Gastrocnemius medialis (tissue), 4 donors: ENCODE measurements at places on chromosomes 1 and 21. TPM values are rescaled to one million over a fixed set of nuclear protein-coding genes. Genes with fewer than 3 reads are reported as not detected.

GRCh38 chr1:89946532-89946931 lies 48.4 kb upstream of the ZNF326 start:
- no peaks in the 10 kb centered on the region for H3K36me3 ChIP-seq
- H3K4me1 ChIP-seq = no peaks in the 10 kb centered on the region
- DNase-seq = no peak
- H3K27me3 ChIP-seq = no peaks in the 10 kb centered on the region
- H3K4me3 ChIP-seq = no peak overlapping the region

TRAF5 gene
- 0.49 TPM for total RNA-seq

GRCh38 chr1:40132383-40133311 lies 28.5 kb upstream of the RLF start:
- H3K27me3 ChIP-seq = peaks cover 37% of the 10 kb centered on the region
- DNase-seq = no peak
- H3K36me3 ChIP-seq = no peaks in the 10 kb centered on the region
- no peaks in the 10 kb centered on the region for H3K4me1 ChIP-seq

DNA sequence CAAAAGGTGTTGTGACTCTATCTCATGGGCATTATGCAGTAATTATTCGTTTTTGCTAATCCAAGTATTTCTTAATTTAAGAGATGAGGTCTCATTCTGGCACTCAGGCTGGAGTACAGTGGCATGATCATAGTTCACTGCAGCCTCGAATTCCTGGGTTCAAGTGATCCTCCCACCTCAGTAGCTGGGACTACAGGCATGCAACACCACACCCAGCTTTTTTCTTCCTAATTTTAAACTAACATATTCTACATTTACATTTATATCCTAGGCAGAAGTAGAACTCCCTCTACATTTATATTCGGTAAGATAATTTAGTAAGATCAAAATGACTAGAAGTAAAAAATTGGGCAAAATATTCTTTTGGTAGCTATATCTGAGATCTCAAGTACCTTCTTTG lies 50.5 kb upstream of the RBM34 start:
- no peaks in the 10 kb centered on the region for H3K4me1 ChIP-seq
- no peak overlapping the region for H3K4me3 ChIP-seq
- no peak overlapping the region for H3K27ac ChIP-seq

MATN1 gene
- not detected for total RNA-seq

H3-3A gene
- 289 TPM for total RNA-seq

- H3K4me3 ChIP-seq = no peak overlapping the region
- H3K27ac ChIP-seq = no peak overlapping the region
- H3K36me3 ChIP-seq = no peaks in the 10 kb centered on the region
- peaks cover 5% of the 10 kb centered on the region for H3K4me1 ChIP-seq
- DNase-seq = no peak
- no peaks in the 10 kb centered on the region for H3K27me3 ChIP-seq
These were observed 51.6 kb upstream of the ZC3H11B start for GRCh38 chr1:219664310-219665029.

INAVA gene
- total RNA-seq = not detected

GRCh38 chr1:156859523-156860112 lies 701 bp upstream of the INSRR start:
- no peaks in the 10 kb centered on the region for H3K36me3 ChIP-seq
- H3K4me1 ChIP-seq = peaks cover 10% of the 10 kb centered on the region
- peak overlapping the region; percentile 50 for H3K4me3 ChIP-seq
- DNase-seq = no peak

ELOVL1 gene
- 20.0 TPM for total RNA-seq

OR2L8 gene
- total RNA-seq = not detected

DNA sequence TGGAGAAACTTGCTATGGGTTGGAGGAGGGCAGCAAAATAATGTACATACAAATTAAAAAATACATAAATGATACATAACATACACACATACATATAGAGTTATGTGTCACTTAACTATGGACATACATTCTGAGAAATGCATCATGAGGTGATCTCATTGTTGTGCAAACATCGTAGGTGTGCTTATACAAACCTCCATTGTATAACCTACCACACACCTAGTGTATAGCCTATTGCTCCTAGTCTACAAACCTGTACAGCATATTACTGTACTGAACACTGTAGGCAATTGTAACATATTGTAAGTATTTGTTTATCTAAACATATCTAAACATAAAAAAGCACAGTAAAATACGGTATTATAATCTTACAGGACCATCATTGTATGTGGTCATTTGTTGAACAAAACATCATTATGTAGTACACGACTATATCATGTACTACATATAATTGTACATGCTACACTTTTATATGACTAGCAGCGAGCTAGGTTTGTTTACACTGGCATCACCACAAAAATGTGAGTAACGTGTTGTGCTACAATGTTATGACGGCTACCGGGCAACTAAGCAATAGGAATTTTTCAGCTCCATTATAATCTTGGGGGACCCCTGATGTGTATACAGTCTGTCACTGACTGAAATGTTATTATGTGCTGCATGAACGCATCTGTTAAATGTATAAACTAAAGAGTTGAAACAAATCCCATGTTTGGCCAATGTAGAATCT lies 35.5 kb downstream of the ITGB3BP start:
- no peak overlapping the region for H3K27ac ChIP-seq
- DNase-seq = no peak
- no peaks in the 10 kb centered on the region for H3K36me3 ChIP-seq
- H3K4me3 ChIP-seq = no peak overlapping the region

GRCh38 chr1:8844501-8845006 lies 27.1 kb upstream of the RERE start:
- H3K4me1 ChIP-seq = peaks cover 29% of the 10 kb centered on the region
- peak; percentile 70 for DNase-seq
- no peaks in the 10 kb centered on the region for H3K27me3 ChIP-seq
- H3K4me3 ChIP-seq = no peak overlapping the region

FAM3B gene
- not detected for total RNA-seq

DNA sequence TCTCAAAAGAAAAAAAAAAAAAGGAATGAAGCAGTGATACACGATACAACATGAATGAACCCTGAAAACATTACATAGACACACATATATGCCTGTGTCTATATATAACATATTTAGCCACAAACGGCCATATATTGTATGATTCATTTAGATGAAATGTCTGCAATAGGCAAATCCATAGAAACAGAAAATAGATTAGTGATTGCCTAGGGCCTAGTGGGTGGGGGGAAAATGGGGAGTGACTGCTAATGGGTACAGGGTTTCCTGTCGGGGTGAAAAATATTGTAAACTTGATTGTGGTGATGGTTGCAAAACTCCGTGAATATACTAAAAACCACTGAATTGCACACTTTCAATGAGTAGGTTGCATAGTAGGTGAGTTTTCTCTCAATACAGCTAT lies 6.0 kb upstream of the H6PD start:
- H3K4me3 ChIP-seq = no peak overlapping the region
- no peaks in the 10 kb centered on the region for H3K27me3 ChIP-seq
- DNase-seq = no peak
- peaks cover 18% of the 10 kb centered on the region for H3K4me1 ChIP-seq

- H3K27me3 ChIP-seq = no peaks in the 10 kb centered on the region
- DNase-seq = no peak
- peaks cover 8% of the 10 kb centered on the region for H3K36me3 ChIP-seq
- H3K4me1 ChIP-seq = peaks cover 54% of the 10 kb centered on the region
These were observed 1.8 kb upstream of the CKS1B start for GRCh38 chr1:154972517-154973343.

TIAM1 gene
- total RNA-seq = 3.5 TPM

CYP4Z1 gene
- total RNA-seq = 0.49 TPM

DNA sequence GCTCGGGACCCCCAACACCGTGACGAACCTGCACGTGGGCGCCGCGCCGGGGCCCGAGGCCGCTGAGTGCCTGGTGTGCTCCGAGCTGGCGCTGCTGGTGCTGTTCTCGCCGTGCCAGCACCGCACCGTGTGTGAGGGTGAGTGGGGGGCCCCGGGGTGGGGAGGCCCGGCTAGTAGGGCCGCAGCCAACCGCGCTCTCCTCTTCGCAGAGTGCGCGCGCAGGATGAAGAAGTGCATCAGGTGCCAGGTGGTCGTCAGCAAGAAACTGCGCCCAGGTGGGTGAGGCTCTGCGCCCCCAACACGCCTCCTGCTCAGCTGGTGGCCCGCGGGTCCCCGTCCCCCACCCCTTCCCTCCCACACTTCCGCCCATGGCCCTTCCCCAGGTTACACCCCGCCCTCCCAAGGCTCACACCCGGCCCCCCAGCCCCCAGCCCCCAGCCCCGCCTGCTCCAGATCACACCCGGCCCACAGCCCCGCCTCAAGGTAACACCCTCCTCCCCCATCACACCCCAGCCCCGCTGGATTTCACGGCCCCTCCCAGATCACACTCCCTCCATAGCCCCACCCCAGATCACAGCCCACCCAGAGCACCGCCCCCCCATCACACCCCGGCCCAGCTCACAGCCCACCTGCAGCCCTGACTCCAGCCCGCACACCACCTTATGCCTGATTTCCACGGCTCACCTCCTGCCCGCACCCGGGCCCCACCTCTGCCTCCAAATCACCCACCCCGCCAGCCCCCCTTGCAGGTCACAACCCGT lies 2.4 kb upstream of the MMP23B start:
- peaks cover 3% of the 10 kb centered on the region for H3K27me3 ChIP-seq
- no peaks in the 10 kb centered on the region for H3K4me1 ChIP-seq
- no peak overlapping the region for H3K4me3 ChIP-seq
- H3K36me3 ChIP-seq = peaks cover 18% of the 10 kb centered on the region

GRCh38 chr1:155873860-155874259 lies 14.5 kb downstream of the SYT11 start:
- H3K27me3 ChIP-seq = no peaks in the 10 kb centered on the region
- H3K36me3 ChIP-seq = no peaks in the 10 kb centered on the region
- DNase-seq = no peak
- H3K4me1 ChIP-seq = no peaks in the 10 kb centered on the region
- H3K27ac ChIP-seq = no peak overlapping the region

DNA sequence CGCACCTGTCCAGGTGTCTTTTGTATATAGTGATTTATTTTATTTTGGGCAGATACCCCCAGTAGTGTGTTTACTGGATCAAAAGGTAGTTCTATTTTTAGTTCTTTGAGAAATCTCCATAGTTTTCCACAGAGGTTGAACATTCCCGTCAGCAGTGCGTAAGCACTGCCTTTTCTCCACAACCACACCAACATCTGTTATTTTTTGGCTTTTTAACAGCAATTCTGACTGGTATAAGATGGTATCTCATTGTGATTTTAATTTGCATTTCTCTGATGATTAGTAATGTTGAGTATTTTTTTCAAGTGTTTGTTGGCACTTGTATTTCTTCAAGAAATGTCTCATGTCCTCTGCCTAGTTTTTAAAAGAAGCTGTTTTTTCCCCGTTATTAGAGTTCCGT lies 39.2 kb downstream of the FOXJ3 start:
- DNase-seq = no peak
- no peak overlapping the region for H3K4me3 ChIP-seq
- no peaks in the 10 kb centered on the region for H3K4me1 ChIP-seq
- H3K27ac ChIP-seq = no peak overlapping the region
- peaks cover under 1% of the 10 kb centered on the region for H3K36me3 ChIP-seq

DNA sequence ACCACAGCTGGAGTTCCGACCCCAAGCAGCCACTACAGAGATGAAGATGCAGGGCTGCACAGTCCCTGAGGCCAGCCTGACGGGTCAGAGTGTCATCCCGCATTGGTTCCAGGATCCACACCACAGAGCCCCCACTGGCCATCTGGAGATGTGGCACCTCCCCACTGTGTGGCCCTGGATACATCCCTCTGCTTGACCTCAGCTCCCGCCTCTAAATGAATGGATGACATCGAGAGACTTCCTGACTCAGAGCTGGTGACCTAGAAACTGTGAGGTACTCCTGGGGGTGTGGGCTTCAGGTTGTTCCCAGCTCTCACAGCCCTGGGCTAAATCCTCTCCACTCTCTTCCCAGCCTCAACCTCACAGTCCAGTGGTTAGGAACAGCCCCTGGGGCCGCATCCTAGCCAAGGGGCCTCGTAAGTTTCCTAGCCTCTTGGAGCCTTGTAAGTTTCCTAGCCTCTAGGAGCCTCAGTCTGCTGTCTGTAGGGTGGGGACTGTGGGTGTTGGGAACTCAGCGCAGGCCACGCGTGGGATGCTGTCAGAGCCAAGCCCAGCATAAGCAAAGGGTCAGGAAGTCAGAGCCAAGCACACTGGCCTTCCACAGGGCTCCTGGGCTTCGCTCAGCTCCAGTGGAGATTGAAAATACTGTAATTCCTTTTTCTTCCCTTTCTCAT lies 87.5 kb upstream of the RUNX3 start:
- H3K4me1 ChIP-seq = peaks cover 3% of the 10 kb centered on the region
- no peaks in the 10 kb centered on the region for H3K27me3 ChIP-seq
- H3K36me3 ChIP-seq = no peaks in the 10 kb centered on the region
- no peak overlapping the region for H3K27ac ChIP-seq
- no peak overlapping the region for H3K4me3 ChIP-seq

RHD gene
- not detected for total RNA-seq

GRCh38 chr1:246333855-246334254 lies 173.2 kb downstream of the SMYD3 start:
- H3K36me3 ChIP-seq = no peaks in the 10 kb centered on the region

DNA sequence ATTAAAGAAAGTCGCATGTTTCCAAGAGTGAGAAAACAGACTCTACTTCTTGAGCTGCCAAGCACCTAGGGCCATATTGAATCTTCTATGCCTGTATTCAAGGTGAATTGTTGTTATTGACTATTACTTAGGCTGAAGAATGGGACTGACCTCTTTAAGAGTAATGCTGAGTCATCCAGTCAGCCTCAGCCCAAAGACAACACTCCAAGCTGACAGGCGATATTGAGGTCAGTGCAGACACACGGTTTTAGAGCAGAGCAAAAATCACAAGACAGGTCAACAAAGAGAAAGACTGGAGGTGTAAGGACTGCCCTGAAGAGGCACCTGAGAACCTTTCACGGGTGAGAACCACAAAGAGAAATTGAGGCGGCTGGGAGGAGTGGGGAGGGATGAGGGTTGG lies 146.9 kb downstream of the MIS18A start:
- no peak for DNase-seq
- no peak overlapping the region for H3K27ac ChIP-seq
- no peaks in the 10 kb centered on the region for H3K36me3 ChIP-seq
- no peak overlapping the region for H3K4me3 ChIP-seq
- no peaks in the 10 kb centered on the region for H3K4me1 ChIP-seq
